Skeletal muscle cell (primary cell): ENCODE measurements at places on chromosomes 6 and 20.

DNA sequence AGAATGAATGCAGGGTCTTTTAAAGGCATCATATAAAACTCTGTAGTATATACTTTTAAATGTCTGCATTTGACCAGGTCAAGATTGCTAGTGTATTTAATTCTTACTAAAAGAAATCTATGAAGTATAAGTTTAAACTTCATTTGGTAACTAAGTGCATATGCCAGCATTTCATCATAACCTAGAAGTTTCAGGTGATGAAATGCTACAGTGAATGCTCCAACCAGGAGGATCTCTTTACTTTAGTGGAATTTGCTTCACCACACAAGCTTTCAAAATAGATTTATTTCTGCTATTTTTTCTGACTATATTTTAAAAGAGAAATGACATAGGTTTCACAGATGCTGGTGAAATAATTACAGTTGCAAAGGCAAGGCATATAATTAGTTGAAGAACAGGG, 141.9 kb downstream of the HIVEP2 start:
- DNase-seq: no peak

DNA sequence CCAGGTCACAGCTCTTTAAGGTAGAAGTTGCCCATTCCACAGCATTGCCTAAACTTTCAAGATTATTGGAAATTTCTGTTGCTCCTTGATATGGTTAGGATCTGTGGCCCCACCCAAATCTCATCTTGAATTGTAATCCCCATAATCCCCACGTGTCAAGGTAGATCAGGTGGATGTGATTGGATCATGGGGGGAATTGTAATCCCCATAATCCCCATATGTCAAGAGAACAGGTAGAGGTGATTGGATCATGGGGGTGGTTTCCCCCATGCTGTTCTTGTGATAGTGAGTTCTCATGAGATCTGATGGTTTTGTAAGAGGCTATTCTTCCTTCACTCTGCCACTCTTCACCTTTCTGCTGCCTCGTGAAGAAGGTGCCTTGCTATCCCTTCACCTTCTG, 327.4 kb upstream of the MAP3K7 start:
- DNase-seq: no peak

DNA sequence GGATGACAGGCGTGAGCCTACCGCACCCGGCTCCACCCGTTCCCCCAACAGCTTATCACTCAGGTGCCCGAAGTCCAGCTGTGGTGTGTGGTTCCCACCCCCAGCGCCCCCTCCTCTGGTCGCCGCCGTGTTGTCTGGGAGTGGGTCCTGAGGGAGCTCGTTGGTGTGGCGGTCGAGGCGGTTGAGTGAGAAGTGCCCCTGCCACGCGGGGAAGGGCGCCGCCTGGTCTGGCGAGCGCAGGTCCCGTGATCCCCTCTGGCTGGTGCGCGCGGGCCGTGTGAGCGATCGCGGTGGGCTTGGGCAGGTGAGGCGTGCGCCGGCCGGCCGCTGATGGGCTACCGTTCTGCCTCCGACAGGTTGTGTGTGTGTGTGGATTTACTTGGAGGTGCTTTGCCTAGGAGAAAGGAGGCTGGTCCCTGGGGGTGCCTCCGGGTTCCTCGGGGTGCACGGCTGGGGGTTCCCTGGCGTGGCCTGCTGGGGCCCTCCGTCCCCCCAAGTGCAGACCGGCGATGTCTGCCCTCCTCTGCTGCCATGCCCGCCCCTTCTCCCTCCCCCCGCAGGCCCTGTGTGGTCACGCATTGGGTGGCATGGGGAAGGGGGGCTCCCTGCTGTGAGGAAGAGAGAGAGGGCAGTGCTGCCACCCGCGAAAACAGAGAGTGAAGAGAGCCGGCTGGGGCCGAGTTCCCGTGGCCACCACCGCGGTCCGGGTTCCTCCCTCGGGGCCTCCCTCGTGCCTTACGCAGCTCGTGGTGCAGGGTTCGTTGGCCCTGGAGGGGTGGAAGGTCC, 336.0 kb upstream of the DEFB115 start:
- DNase-seq: no peak

DNA sequence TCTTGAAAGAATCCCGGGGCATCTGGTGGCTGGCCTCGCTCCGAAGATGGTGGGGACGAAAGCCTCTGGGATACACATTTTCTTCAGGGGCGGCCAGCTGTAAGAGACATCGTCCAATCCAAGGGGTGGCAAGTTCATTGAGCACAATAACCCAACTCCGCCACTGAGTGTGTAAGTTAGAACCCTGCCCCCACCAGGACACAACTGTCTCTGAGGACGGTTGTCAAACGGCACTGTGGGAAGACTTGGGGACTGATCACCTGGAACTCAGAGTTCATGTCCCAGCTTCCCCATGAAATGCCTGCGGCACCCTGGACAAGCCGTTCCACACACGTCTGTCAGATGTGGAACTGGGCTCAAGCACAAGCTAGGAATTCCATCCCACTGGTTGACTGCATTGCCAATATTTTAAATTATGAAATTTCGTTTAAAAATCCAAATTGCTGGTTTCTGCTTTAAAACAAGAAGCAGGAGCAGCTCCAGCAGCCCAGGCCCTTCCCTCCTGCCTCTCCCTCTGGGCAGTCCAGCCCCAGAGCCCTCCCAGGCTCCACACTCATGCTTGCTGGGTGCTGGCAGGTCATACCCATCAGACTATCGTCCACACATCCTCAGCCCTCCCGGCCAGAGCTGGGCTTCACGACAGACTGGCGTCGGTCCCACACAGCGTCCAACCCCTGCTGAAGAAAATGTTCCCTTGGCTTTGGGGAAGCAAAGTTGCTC, 80.9 kb upstream of the AFDN start:
- no peak for DNase-seq

DNA sequence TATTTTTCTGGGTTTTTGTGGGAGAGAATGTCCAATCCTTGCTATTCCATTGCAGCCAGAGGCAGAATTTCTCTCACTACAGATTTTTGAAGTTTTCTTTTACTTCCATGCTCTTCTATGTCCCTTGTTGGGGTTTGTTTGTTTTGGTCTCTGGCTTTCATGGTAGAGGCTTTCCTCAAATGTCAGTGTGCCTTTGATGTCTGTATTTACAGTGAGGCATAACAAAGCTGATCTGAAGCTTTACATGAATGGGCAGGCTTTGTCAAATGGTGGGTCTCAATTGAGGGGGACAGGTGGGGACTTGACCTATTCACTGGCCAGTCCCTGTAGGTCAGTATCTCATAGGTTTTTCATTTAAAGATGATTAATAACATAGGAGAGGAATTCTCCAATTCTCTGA, 8.6 kb upstream of the CARMIL1 start:
- no peak for DNase-seq

DNA sequence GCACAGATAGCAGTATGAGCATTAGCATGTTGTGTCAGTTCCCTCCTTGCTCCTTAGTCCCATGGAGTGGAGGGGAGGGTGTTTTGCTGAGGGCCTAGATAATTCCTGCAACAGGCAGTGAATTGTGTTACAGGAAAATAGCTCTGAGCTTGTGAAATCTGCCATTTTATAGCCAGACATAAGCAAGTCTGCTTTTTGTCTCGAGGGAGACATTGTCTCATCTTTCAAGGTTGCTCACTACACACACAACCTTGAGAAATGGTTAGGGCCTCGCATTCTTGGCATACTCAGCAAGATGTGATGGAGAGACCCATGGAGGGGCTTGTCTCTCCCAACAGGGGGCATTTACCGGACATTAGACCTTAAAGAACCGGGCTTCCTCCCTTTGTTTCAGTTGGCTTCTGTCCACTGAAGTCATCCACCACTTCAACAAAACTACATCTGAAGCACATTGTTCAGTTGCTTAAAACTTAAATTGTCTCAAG, 108.0 kb upstream of the FOXO3 start:
- peak; percentile 97 for DNase-seq

- no peak for DNase-seq
These were observed 9.4 kb downstream of the SULF2 start for GRCh38 chr20:47775841-47776240.

- DNase-seq: no peak
These were observed 113.8 kb downstream of the LAMP5 start for GRCh38 chr20:9628141-9628540.

DNA sequence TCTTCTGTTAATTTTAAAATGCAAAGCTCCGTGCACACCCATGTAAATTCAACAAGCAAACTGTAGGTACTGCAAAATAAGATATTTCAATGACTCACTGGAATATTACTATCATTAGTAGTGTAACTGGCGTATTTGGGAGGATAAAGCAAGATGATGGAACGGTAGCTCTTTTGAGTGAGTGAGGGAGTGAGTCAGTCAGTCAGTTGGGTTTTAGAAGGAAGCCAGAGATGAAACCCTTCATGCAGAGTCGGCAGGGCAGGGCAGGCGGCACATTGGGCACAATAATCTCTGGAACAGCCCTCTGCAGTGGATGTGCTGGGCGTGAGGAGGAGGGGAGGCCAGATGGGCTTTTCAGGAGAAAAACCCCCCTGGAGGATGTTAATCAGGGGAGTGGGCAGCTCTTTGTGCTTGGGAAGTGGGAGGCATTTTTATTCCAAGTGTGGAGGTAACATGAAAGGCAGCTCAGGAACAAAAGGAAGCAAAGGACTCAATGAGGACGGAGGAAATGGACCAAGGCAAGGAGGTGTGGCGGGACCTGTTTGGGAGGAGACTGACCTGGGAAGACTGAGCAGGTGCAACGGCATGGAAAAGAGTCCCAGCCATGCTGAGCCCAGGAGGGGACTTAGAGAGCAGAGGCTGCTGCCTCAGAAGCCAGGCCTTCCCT, 171.2 kb downstream of the ZDHHC14 start:
- DNase-seq: no peak

DNA sequence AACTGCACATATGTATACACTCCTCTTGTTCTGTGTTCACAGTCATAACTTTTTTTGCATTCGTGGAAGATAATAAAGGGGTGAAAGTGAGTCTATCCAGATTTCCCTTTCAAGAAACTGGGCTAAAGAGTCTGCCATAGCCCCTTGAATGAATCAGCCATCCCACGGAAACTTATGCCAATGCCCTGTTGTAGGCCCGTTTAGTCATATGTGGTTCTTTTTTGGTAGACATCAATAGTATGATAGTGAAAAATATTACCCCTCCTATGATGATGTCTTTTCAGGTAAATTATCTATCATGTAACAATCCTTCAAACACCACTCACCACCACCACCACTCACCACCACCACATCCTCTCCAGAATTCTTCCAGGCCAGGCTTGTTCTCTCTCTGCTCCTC, 99.9 kb upstream of the MYLIP start:
- DNase-seq: no peak

GRCh38 chr20:17571153-17571527, 1.3 kb downstream of the DSTN start:
- no peak for DNase-seq

GRCh38 chr20:4174909-4175308, 159.6 kb upstream of the RNF24 start:
- DNase-seq: no peak

DNA sequence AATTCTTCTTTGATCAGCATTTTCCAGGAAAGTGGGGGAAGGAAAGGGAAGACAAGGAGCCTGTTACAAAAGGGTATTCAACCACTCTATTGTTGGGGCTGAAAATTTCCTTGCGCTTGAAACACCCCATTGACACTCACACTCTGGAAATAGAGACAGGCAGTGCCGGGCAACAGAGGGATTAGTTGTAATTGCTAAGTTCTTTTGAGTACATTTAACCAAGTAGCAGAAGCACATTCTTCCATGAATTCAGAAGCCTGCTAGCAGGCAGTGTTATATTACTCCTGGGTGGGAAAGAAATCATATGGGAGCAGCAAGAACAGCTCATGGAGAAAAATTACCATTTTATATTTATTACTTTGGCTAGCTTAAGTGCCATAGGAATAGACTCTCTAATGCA, 745.5 kb downstream of the C6orf118 start:
- no peak for DNase-seq

GRCh38 chr20:51494241-51495110, 48.0 kb downstream of the NFATC2 start:
- no peak for DNase-seq

DNA sequence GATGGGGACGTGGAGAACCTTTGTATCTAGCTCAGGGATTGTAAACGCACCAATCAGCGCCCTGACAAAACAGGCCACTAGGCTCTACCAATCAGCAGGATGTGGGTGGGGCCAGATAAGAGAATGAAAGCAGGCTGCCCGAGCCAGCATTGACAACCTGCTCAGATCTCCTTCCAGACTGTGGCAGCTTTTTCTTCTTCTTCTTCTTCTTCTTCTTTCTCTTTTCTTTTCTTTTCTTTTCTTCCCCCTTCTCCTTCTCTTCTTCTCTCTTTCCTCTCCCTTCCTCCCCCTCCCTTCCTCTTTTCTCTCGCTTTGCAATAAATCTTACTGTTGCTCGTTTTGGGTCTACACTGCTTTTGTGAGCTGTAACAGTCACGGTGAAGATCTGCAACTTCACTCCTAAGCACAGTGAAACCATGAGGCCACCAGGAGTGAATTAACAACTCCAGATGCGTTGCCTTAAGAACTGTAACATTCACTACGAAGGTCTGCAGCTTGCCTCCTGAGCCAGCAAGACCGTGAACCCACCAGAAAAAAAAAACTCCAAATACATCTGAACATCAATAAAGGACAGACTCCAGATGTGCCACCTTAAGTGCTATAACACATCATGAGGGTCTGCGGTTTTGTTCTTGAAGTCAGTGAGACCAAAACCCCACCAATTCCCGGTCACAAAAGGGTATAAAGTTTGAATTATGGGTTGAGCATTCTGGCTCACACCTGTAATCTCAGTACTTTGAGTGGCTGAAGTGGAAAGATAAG, 19.6 kb upstream of the SERPINB1 start:
- no peak for DNase-seq

GRCh38 chr6:57248311-57248895, 26.3 kb upstream of the RAB23 start:
- DNase-seq: no peak

DNA sequence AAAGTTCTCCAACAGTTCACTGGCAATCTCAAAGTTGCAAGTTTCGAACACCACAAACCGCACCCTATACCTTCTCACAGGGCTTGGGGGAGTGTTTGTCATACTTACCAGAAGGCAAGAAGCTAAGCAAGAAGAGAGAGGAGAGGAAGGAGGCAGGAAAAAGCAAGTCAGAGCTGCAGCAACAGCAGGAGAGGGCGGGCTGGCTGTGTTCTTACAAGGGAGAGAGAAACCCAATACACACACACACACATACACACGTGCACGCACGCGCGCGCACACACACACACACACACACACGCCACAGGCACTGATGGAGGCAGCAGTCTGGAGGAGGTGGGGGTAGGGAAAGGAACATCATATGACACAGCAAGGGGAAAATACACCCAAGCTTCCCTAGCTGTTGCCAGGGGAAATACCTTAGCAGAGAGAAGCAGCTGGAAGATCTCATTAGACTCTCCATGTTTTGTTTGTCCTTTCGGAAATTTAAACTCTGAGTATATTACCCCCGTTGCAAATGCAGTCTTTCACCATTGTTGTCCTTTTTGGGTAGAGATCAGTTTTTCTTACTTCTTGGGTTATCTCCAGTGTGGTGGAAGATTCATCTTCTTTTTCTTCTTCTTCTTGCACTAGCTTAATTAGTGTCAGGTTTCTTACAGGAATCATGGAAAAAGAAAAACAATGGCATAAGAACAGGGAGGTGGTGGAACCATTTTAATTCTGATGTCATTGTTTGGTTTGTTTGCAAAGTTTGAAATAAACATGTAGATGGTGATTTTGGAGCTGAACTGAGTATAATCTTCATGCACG, at the start of gene TXLNB:
Gene TXLNB (minus strand): TSS at position 186 of the 807 bp plus-strand sequence. CDS start 3,099 bp downstream, outside the sequence.
- peak; percentile 83 for DNase-seq
